ENCODE measurements at places on chromosomes 6 and 20.

GRCh38 chr20:4766631-4767030 lies 44.9 kb downstream of the PRND start:
- DNase-seq, result no peak

DNA sequence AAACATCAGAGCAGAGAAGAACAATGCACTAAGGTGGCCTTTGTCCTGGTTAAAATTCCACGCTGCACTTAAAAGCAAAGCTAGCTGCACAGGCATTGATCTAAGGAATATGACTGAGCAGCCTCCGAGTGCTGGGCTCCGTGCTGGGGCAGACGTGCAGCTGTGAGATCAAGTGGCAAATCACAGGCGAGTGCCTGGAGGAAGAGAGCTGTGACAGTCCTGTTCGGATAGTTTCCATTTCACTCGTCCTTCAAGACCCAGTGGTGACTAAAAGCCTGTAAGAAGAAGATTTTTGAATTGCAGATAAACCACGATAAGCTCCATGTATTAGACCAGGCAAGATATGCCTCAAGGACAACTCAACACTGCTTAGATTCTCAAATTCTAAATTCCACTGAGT lies 247.9 kb downstream of the ANKRD60 start:
- no peak for DNase-seq

DNA sequence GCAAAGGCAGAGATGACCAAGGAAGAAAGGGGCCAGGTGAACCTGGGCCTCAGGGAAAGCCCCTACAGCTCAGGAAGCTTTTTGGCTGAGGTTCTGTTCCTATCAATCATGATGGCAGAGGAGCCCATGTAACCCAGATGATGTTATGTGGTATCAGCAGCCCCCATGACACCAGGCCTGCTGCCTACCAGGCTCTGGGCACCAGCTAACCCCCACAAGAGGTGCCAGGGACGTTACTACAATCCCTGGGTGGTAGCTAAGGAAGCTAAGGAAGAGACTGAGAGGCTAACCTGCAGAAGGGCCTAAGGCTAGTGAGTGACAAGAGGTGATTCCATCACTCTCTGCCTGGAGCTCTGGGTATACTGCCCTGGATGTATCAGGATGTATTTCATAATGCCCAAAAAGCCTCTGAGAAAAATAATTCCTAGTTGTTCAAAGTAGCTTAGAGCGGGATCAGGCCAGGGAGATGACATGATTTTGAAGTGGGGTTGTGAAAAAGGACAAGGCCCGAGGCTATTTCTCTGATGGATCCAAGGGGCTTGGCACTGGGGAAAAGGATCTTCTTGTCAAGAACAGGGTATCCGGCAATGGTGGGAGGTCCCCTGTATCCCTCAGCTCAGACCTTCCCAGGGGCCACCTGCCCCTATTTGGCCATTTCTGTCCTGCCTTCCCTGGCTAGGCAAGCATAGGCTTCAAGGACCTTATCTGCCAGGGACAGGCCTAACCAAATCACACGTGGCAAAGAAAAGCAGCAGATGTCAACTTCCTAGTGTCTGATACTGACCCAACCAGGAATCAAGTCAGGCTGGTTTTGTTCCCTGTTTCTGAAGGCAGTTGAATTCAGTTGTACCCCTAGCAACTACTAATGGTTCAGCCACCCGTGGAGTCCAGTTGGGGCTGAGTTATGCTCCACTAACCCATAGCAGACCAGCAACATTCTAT lies 41.3 kb downstream of the PANK2 start:
- no peak for DNase-seq

DNA sequence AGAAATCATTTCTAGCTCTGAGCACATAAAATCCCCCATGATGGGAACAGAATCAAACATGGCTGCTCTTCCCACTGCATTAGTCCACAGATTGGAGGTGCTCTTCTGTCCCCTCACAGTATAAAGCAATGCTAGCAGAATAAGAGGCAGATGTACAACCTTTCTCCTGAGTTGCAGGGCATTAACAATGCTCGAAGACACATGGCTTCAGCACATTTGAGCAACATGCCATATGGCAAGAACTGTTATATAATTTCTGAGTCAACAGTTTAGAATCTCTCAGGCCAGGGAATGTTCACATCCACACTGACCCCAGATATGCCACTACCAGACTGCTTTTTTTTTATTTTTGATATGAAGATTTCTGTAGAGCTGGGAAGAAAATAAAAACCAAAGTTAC lies 119.6 kb downstream of the KIF13A start:
- DNase-seq, result no peak

GRCh38 chr6:33597551-33598322 lies 17.7 kb upstream of the BAK1 start:
- no peak for DNase-seq

All from stimulated activated CD4-positive, alpha-beta T cell treated with anti-CD3 and anti-CD28 coated beads, TNF-alpha, amount 100 ng/mL, for 4 hours (primary cell).